ENCODE measurements at places on chromosomes 6 and 20. TPM values are rescaled to one million over a fixed set of nuclear protein-coding genes. Genes with fewer than 3 reads are reported as not detected.
A peak's percentile ranks its signal among the peaks of the same experiment; 100 is the strongest.

DNA sequence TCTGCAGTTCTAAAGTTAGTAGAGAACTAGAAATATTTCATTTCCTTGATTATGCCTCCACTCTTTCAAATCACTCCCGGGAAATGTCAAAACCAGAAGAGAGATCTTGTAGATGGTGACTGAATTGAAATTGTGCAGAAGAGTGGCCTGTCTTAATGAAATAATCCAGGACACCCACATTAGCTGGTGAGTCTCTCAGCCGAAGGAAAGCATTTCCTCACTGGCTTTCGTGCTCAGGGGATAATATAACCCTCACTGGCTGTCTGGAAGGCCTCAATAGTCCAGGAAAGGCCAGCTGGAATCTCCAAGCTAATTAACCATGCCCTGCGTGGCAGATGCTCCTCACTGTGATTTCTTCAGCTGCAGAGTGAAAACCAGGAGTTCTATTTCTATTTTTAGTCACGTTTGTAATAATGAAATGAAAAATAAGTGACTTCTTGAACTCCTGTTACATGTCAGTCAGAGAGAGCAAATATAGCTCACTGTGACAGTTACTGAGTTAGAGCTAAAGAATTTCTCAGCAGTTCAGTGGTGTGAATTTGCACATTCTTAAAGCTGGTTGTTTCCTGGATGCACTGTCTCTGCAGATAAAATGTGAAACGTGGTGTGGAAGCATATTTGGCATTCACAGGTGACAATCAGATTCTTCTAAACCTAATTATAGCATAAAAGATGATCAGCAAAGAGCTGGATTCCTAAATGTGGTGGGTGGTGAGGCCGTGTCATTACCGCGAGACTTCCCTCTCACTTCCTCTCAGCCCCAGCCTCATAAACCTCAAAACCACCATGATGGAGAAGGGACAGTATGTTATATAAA is 211.7 kb downstream of the LMBRD1 start:
- DNase-seq = no peak

- peak; percentile 77 for DNase-seq
These were observed 178.2 kb downstream of the FOXC1 start for GRCh38 chr6:1787894-1788293.

GRCh38 chr6:35600659-35601125 is 88.0 kb upstream of the TULP1 start:
- no peak for DNase-seq

GRCh38 chr6:168120390-168121302 is 41.6 kb upstream of the FRMD1 start:
- DNase-seq = no peak

DNA sequence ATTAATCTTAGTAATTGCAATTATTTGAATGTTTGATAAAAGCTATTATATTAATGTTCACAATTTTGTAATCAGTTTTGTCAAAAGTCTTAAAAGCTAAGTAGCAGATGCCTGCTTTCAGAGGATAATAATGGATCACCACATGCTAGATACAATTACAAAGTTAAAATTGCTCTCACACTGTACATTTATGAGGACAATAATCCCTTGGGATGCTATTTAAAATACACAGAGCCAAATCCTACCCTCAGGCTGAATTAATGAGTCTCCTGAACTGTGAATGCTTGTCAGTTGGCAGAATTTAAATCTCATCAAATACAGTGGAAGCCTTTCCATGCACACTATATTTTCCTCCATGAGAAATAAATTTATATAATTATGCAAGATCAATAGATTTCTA is 153.3 kb upstream of the SYNCRIP start:
- DNase-seq = no peak

- no peak for DNase-seq
These were observed 973 bp downstream of the TRIM38 start for GRCh38 chr6:25963426-25964123.

- DNase-seq = no peak
These were observed 23.8 kb downstream of the UST start for GRCh38 chr6:148770408-148771211.

GRCh38 chr6:11423072-11423471 is 114.5 kb upstream of the TMEM170B start:
- no peak for DNase-seq

DNA sequence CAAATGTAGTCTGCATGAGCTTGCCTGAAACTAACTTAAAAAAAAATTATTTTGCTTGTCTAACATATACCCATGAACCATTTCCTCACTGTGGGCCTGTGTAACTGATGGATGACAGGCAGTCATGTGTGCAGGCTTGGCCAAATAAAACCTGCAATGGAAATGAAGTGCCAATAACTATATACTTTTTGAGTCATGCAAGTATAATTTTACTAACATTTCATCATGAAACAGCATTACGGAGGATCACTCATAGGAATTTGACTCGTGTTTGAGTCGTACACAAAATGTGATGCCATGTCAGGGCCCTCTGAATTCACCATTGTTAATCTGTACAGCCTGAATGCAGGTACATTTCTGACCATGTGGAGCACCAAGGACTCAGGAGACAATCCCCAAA is 46.6 kb downstream of the HDDC2 start:
- DNase-seq = no peak

DNA sequence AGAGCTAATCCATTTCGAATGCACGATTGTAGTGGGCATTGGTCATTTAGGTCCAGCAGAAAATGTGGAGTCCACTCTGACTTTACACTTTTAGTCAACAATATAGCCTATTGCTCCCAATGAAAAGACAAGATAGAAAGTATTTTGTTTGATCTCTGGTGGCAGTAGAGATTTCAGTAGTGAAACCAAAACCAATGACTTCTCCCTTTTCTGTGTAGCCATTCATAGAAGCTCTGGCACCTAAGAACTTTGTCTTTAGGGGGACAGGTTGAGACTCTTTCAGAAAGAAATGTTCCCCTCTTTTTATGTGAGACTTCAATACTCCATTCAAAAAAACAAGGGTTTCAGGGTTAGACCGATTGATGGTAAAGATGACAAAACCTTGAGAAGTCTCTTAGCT is 510.8 kb upstream of the POU3F2 start:
- no peak for DNase-seq

DNA sequence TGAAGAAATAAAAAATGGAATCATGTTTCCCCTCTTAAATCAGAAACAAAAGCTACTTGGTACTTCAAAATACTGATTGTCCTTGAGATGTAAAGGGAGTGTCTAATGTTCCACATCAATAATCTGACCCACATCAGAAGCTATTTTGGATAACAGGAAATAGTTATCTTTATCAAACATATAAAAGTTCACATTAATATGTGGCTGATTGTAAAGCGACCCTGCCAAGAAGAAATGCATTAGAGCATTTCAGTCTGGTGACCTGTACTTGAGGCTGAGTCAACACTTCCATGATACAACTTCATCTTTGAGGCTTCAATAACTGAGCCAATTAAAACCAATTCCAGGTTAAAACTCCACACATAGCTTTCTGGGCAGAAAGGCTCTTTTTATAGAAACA is 31.8 kb downstream of the SYNE1 start:
- DNase-seq = no peak

GRCh38 chr6:31541059-31541657 is 645 bp downstream of the DDX39B start:
- DNase-seq = peak; percentile 77

DNA sequence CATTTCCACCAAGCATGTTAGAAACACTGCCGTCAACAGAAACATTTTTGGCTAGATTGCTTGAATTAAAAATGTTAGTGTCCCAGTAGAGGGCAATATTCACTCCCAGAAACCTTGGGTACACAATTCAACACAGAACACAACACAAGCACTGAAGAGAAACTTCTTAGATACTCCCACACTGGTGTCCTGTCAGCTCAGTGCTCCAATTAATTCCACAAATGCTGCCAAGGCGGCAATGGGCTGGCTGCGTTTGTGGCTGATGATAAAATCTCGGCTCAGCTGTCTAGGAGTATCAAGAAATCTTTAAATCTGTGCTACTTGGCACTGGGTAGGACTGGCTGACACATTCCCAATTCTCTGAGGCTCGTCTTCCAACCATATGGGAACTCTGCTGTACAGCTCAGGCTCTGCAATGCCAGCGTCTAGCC is 39.3 kb downstream of the BEND3 start:
- no peak for DNase-seq

GRCh38 chr20:24917797-24918578 is 31.1 kb upstream of the CST7 start:
- peak; percentile 30 for DNase-seq

- no peak for DNase-seq
These were observed 86.7 kb downstream of the MKKS start for GRCh38 chr20:10347086-10347880.

The OR12D3 gene
- total RNA-seq = not detected

The ZSCAN23 gene
- total RNA-seq = 8.4 TPM

The TBCC gene
- total RNA-seq = 68.0 TPM

The IL20RA gene
- 0.27 TPM for total RNA-seq

All from Daoy (cell line).